ENCODE measurements at places on chromosomes 7 and 10.

DNA sequence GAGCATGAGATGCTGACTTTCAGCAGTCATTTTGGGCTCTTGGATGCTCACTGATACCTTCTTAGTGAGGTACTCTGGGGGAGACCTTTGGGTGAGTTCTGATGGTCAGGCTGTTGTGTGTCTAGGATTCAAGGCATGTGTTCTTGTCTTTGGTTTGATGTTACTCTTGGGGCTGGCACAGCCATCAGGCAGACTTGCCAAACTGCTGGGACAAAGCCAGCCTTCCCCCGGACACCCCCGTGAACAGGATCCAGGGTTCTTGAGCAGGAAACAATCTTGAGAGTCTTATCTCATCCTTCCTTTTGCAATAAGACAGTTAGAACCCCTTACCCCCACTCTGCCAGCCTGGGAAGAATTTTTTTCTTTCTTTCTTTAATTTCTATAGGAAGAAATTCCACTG, 42.2 kb downstream of the SUFU start:
- DNase-seq: no peak

- DNase-seq: no peak
These were observed 294.7 kb upstream of the PITRM1 start for GRCh38 chr10:3467052-3467951.

DNA sequence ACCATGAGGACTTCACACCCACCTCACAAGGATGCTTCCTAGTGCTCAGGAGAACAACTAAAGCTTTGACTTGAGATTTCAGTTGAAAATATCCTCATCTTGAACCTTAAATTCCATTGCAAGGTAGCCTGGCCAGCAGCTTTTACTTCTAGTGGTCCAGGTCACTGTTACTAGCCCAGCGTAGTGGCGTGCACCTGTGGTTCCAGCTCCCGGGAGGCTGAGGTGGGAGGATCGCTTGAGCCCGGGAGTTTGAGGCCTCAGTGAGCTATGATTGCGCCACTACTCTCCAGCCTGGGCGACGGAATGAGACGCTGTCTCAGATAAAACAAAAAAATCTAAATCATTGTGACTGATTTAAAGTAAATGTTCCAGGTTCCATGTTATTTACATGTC, 28.3 kb upstream of the PRKAR1B start:
- DNase-seq: no peak

- no peak for DNase-seq
These were observed 130.9 kb upstream of the MKLN1 start for GRCh38 chr7:131196803-131197202.

- no peak for DNase-seq
These were observed 5.4 kb downstream of the CPVL start for GRCh38 chr7:29140873-29141468.

GRCh38 chr10:70671619-70672164, 614 bp upstream of the ADAMTS14 start:
- no peak for DNase-seq

DNA sequence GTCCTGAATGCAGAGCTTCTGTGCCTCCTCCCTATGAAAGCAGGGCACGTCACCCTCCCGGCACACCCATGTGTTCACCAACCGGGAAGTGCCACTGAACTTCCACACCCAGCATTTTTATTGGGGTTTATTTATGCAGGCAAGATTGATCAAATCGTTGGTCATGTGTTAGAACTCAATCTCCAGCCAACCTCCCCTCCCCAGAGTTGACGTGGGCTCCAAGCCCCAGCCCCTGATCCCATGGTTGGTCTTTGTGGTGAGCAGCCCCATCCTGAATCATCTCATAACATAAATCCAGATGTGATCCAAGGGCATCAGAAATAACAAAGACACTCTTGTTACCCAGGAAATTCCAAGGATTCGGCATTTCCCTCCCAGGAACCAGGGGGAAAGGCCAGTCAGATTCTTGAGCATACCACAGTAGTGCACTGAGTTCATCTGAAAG, 151.2 kb downstream of the TPST1 start:
- DNase-seq: no peak

DNA sequence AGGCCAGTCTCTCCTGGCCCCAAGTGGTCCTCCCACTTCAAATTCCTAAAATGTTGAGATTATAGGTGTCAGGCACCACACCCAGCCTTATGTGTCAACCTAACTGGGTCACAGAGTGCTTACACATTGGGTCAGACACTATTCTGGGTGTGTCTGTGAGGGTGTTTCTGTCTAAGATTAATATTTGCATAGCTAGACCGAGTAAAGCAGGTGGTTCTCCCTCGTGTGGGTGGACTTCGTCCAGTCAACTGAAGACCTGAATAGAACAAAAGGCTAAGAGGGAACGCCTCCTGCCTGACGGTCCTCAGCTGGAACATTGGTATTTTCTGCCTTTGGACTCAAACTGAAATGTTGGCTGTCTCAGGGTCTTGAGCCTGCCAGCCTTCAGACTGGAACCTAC, 11.5 kb downstream of the PPIF start:
- peak; percentile 37 for DNase-seq

Data from mesenteric fat pad (tissue), 1 donor.